ENCODE measurements at places on chromosomes 12 and 14. TPM values are rescaled to one million over a fixed set of nuclear protein-coding genes. Genes with fewer than 3 reads are reported as not detected.

PMCH gene
- polyA plus RNA-seq, result 2.1 TPM

HOXC4 gene
- polyA plus RNA-seq, result not detected

HOXC6 gene
- polyA plus RNA-seq, result not detected

CD4 gene
- polyA plus RNA-seq, result 1.4 TPM

EFS gene
- polyA plus RNA-seq, result 0.21 TPM

TAS2R8 gene
- not detected for polyA plus RNA-seq

C1QL4 gene
- polyA plus RNA-seq, result not detected

ETNK1 gene
- 17.1 TPM for polyA plus RNA-seq

NANOG gene
- polyA plus RNA-seq, result 0.09 TPM

PLXNC1 gene
- 3.8 TPM for polyA plus RNA-seq

CLEC2D gene
- polyA plus RNA-seq, result 4.9 TPM

MARK3 gene
- polyA plus RNA-seq, result 96.6 TPM

ATP2A2 gene
- polyA plus RNA-seq, result 626 TPM

CYP46A1 gene
- 13.4 TPM for polyA plus RNA-seq

MTA1 gene
- polyA plus RNA-seq, result 2.0 TPM

MCRS1 gene
- polyA plus RNA-seq, result 13.0 TPM

PROX2 gene
- 0.18 TPM for polyA plus RNA-seq

CCDC175 gene
- polyA plus RNA-seq, result 5.4 TPM

TAS2R10 gene
- polyA plus RNA-seq, result 4.6 TPM

INF2 gene
- polyA plus RNA-seq, result 0.13 TPM

RD3L gene
- 3.6 TPM for polyA plus RNA-seq

PPFIA2 gene
- 41.8 TPM for polyA plus RNA-seq

METTL3 gene
- 30.6 TPM for polyA plus RNA-seq

TNFRSF1A gene
- 2.3 TPM for polyA plus RNA-seq

SLC8A3 gene
- polyA plus RNA-seq, result 1.3 TPM

ACVRL1 gene
- not detected for polyA plus RNA-seq
